ENCODE measurements at places on chromosomes 1 and 21. TPM values are rescaled to one million over a fixed set of nuclear protein-coding genes. Genes with fewer than 3 reads are reported as not detected.

KCNJ9 gene
- 0.09 TPM for total RNA-seq

ST6GALNAC3 gene
- total RNA-seq = 23.6 TPM

CTSS gene
- not detected for total RNA-seq

DNA sequence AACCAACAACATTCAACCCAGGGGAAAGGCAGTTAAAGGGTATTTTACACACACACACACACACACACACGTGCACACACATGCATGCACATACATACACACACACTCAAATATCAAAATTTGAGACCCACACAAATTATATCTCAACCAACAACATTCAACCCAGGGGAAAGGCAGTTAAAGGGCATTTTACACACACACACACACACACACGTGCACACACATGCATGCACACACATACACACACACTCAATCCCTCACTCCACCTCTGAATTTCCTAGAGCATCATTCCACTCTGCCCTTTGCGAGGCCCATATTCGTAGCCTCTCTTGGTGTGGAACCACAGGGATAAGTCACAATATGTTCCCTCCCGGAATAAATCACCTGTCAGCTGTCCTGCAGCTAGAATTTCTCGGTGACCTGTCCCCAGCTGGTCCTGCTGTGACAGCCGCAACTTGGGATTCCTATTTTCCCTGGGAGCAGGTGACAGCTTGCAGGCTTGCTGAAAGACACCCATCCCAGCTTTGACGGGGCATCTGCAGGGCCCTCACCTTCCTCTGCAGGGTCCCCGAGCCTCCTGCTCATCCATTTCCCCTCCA lies 122.7 kb downstream of the PSMG1 start:
- H3K4me1 ChIP-seq = peaks cover 11% of the 10 kb centered on the region
- no peaks in the 10 kb centered on the region for H3K27me3 ChIP-seq

DNA sequence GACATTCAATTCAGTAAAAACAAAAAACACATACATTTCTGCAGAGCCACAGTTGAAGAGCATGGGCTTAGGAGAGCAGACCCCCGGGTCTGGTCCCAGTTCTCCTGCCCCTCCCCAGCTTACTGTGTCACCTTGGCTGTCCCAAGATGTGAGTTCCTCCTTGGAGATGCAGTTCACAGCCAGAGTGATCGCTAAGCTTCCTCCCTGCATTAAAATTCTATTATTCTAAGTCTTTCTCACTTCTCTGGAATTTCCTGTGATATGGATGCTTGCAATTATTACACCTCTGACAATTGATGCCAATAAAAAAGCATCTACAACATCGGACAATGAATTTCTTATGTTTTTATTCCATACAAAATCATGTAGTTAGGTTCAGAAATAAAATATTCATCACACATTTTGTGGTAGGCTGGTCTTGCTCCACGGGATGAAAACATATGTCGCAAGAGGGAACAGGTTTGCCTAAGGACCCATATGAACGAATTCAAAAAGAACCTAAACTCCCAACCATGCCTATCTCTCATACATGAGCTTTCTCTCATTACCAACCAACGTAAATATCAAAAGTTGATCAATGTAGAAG lies 328.5 kb upstream of the RUNX1 start:
- no peak overlapping the region for H3K27ac ChIP-seq
- no peaks in the 10 kb centered on the region for H3K4me1 ChIP-seq
- DNase-seq = no peak
- H3K36me3 ChIP-seq = no peaks in the 10 kb centered on the region
- H3K4me3 ChIP-seq = no peak overlapping the region

- H3K4me3 ChIP-seq = peak overlapping the region; percentile 70
- DNase-seq = no peak
- no peaks in the 10 kb centered on the region for H3K36me3 ChIP-seq
- peaks cover 26% of the 10 kb centered on the region for H3K4me1 ChIP-seq
- no peak overlapping the region for H3K27ac ChIP-seq
- no peaks in the 10 kb centered on the region for H3K27me3 ChIP-seq
Observed at GRCh38 chr1:42817440-42817767, 207 bp upstream of the SVBP start.

DNA sequence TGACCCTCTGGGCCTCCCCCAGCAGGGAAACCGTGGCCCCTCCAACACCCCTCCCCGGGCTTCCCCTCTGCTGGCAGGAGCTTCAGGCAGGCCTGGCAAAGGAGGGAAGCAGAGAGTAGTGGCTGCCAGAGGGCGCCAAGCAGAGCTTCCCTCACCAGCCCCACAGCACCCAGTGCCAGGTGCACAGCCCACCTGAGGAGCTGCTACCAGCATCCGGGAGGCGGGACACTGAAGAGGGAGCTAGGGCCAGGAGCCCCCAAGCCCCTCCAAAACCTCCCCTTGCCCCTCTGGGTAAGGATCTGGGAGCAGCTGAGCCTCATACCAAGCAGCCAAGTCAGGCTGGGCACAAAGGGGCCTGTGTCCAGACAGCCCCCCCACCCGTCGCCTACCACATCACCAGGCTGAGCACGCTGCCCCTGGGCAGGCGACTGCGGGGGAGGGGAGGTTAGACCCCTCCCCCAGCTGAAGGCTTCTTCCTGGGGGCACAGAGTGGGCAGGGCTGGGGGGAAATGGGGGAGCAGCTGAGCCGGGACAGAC lies 19.6 kb downstream of the CCDC24 start:
- no peaks in the 10 kb centered on the region for H3K36me3 ChIP-seq
- no peak overlapping the region for H3K4me3 ChIP-seq
- H3K4me1 ChIP-seq = peaks cover 7% of the 10 kb centered on the region
- H3K27ac ChIP-seq = no peak overlapping the region
- no peak for DNase-seq
